ENCODE measurements at places on chromosomes 4 and X.
A peak's percentile ranks its signal among the peaks of the same experiment; 100 is the strongest.

DNA sequence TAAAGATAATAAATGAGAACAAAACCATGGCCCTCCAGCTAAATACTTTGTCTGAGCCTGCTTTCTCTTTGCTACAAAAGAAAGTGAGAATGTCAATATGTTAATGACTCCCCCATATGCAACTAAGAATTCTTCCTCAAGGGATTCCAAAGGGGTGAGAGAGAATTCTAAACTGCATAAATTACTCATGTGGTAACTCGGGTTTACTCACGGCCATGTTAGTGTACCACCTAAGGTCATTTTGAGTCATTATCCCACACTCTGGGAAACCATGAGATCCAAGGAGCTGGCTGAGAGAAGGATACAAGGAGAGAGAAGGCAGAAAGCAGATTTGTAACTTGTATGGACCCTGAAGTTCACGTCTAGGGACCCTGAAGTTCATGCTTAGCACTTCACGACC is 190.3 kb downstream of the DHX15 start:
- no peak for DNase-seq

GRCh38 chr4:26113339-26113940 is 199.4 kb downstream of the SMIM20 start:
- no peak for DNase-seq

DNA sequence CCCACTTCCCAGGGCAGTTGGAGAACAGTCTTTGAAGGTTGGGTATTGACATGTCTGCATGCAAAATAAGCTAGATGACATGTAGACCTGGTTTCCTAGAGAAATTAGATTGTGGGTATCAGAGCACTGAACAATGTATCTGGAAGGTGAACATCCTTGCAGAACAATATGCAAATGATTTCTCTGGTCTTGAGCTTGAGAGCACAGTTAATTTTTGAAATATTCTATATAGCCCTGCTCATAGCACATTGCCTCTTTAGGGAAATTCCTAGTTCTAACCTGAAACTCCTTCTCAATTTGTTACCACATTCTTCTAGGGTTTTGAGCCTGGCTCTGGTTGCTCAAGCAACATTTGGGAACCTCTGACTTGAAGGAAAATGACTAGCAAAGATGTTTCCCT is 41.6 kb upstream of the LAS1L start:
- DNase-seq: no peak

- DNase-seq: no peak
Measured at GRCh38 chr4:147821555-147821954, 89.7 kb downstream of the ARHGAP10 start.

GRCh38 chr4:54277691-54278090 is 48.6 kb downstream of the PDGFRA start:
- DNase-seq: peak; percentile 53

DNA sequence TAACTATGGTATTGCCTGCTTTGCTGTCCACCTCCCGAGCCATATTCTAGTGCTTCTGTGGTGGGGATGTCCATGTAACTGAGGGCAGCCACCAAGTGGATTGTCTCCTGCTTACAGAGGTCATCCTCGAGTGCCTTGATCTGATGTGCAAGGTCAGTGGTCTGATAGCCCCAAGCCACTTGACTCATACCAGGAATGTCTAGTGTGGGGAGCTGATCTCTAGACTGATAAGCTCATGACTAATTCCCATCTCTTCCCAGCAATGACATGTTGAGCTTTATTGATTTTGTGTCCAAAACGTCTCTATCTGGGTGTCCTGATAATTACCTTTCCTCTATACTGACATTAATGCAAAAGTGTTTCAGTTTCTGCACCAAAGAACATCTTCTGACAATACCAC is 168.4 kb upstream of the WDR1 start:
- DNase-seq: no peak

DNA sequence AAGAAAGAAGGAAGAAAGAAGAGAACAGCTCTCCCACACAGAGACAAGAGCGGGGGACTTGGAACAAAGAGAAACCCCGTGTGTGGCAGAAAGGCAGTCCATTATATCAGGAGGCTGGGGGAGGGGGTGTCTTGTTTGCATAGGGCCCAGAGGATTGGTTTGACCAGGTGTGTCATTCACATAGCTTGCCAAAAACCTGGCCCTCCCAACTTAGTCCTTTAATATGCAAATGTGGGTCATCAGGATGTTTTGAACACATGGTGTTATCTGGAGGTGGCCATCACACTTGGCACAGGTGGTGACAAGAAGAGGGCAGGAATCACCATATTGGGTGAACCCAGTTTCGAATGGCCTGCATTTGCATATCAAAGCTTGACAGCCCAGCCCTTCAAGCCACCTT is 111.7 kb downstream of the LINC00632 start:
- no peak for DNase-seq

- DNase-seq: no peak
Measured at GRCh38 chrX:12951595-12951975, 23.3 kb upstream of the TMSB4X start.

DNA sequence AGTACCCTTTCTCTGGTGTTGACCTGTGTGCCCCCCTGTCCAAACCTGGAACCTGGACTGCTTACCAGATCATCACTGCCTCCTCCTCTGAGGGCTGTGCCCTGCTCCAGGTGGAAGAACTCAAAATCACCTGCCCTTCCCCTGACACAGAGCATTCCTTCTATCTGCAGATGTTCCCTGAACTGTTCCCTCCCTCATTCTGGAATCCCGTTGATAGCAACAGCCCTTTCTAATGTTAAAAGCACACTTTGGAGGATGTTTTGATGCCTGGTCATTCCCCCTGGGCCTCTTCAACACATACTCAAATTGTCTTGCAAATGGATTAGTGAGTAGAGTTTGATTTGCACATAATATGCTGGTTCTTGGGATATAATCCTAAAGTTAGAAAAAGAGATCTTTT is 225.8 kb downstream of the FGF13 start:
- no peak for DNase-seq
